ENCODE measurements at places on chromosomes 16 and 17.

- DNase-seq, result peak; percentile 45
Observed at GRCh38 chr17:9115214-9116191, 94.2 kb downstream of the NTN1 start.

GRCh38 chr17:73947966-73948355 lies 255.5 kb upstream of the RPL38 start:
- no peak for DNase-seq

DNA sequence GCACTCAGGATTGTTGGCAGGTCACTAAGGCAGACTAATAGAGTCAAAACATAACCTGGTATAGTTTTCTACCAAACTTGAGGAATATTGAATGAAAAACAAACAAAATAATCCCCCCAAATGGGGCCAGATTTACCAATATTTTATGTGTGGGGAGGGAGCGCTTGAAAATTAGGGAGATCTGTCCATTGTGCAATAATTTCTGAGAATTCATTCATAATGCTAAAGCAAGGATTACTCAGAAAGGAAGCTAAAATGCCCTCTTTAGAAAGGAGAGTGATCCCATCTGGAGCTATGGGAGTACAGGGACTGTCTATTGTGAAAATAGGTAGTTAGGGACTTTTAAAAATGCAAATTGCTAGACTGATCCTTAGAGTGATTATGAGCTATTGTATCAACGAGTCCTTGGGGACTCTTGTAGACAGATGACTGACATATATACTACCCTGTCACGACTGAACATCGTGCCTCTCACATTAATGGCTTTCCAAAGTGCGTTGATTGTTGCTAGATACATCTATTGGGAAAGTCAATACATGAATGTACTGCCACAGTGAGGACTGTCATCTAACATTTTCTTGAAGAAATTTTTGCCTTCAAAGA lies 193.6 kb downstream of the AATF start:
- DNase-seq, result no peak

DNA sequence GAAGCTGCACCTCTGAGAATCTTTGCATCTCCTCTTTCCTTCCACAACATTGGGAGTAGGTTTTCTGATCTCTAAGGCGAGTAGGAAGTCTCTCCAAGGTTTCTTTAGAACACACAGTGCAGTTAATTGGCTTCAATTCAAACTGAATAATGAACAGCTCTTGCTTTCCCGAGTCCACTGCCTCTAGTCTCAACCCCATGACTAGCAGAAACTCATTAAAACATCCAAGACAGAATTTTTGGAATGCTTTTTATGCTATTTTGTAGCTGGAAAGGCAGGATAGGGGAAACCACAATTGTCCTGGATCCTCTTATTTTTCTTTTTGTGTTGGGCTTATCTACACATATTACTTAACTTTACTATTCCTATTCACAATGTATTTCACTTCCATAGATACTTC lies 206.6 kb downstream of the CDH8 start:
- DNase-seq, result no peak

- DNase-seq, result no peak
Observed at GRCh38 chr16:57873218-57873617, 70.9 kb upstream of the KIFC3 start.

GRCh38 chr17:74749279-74750038 lies 1.0 kb downstream of the NHERF1 start:
- DNase-seq, result peak; percentile 43

- peak; percentile 62 for DNase-seq
Observed at GRCh38 chr17:64051153-64051552, 30.7 kb upstream of the ICAM2 start.

- DNase-seq, result no peak
Observed at GRCh38 chr17:1571341-1571704, 8.7 kb upstream of the PITPNA start.

GRCh38 chr16:85621698-85622428 lies 8.7 kb downstream of the GSE1 start:
- no peak for DNase-seq

- no peak for DNase-seq
Observed at GRCh38 chr16:9603316-9603715, 511.9 kb downstream of the HAPSTR1 start.

GRCh38 chr16:71916397-71916920 lies 21.1 kb downstream of the IST1 start:
- no peak for DNase-seq

- no peak for DNase-seq
Observed at GRCh38 chr16:23278031-23278430, 24.1 kb upstream of the SCNN1B start.

- DNase-seq, result no peak
Observed at GRCh38 chr16:52099382-52099781, 447.6 kb downstream of the TOX3 start.

DNA sequence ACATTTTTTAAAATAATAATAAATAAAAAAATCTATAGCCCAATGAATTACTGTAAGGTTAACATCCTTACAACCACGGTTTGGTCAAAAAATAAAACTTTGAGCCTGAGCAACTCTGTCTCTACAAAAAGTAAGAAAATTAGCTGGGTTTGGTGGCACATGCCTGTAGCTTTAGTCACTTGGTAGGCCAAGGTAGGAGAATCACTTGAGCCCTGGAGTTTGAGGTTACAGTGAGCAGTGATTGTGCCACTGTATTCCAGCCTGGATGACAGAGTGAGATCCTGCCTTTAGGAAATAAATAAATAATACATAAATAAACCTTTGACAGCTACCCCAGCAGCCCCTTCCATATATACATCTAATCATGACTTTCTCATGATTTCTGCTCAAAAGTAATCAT lies 26.9 kb upstream of the PHAF1 start:
- DNase-seq, result no peak

- peak; percentile 87 for DNase-seq
Observed at GRCh38 chr16:11233727-11234376, 22.2 kb downstream of the SOCS1 start.

GRCh38 chr16:84578538-84579126 lies 39.2 kb downstream of the COTL1 start:
- DNase-seq, result no peak

DNA sequence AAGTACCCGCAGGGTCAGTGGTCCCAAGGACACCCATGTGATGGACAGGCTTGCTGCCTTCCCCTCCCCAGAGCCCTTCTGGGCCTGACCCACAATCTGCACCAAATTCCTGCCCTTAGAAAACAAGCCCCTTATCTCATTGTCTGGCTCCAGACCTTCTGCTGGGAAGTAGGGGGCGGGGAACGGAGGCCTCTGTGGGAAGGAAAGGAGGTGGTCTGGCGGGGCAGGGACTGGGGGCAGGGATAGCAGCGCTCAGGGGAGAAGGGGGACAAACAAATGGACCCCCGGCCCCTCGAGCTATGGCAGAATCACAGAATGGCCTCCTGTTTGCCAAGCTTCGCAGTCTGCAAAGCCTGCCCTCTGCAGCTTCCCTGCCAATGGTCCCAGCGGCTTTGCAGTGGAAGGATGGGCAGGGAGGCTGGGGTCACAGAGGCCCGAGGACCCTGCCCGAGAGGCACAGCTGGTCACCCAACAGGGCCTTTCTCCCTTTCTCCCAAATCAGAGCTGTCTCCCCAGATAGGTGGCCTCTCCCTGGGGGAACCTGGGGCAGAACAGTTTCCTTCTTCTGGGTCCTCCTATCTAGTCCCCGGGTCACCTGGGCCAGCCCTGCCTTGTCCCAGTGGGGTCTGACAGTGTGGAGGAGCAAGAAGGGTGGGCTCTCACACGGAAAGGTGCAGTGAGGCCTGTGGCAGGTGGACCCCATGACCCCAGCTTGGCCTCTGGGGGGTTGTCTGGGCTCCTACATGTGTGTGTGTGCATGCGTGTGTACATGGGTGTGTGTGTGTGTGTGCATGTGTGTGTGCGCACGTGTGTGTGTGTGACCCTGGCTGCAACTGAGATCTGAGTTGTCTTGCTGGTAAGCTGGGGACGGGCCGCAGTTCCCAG lies 25.5 kb downstream of the TMEM235 start:
- DNase-seq, result no peak

DNA sequence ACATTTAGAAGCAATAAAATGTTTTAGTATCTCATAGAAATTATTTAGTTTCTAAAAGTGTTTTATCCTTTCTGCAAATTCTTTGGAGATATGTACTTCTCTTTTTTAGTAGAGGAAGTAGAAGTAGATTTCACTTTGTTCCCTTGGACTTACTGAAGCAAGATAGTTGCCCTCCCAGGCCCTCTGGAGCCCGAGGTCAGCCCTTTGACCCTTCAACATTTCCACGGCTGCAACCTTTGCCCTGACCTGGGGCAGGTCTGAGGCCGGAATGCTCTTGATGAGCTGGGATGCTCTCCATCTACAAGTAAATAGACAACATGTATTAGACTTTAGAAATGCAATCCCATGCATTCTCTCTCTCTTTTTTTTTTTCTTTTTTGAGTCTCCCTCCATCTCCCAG lies 167.5 kb downstream of the CDK5R1 start:
- DNase-seq, result no peak

DNA sequence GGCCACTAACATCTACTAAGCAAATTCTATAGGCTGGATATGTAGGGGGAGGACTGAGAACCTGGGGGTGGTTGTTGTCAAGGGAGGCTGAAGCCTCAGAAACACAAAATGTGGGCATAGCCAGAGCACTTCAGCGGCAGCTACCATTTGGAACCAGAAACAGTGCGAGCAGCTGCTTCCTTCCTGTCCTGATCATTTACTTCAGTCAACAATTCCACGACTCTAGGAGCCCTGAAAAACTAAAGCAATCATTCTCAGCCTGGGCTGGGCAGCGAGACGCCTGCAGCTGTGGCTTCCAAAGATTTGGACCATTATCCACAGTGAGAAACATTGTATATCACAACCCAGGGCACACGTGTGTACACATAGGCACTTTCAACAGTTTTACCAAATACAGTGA lies 93.9 kb upstream of the WSCD1 start:
- no peak for DNase-seq

- DNase-seq, result no peak
Observed at GRCh38 chr17:70775679-70776078, 606.3 kb downstream of the KCNJ2 start.

DNA sequence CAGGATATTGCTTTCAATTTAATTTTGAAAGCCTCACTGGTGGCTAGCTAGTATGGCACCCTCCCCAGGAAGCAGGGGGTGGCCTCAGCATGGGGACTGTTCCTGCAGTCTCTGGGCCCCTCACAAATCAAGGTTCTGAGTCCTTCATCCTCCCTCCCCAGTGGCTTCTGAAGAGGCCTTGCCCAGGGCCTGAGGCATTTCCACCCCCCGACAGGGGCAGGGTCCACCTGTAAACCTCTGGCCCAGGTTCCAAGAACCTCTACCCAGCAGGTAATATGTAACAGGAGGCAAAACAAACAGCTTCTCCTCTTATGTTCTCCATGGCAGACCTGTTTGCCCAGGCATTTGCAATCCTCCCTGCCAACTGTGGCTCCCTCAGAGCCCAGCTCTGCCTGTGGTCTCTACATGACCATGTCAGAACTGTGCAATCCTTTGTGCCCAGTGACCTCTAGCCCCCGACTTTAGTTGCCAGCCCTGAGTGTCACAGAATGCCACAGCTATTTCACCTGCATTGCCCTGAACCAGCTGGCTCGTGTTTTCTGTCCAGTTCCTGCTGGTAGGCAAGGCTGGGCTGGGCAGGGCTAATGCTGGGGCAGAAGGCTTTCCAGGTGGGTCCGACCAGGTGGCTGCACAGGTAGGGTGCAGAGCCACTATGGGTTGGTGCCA lies 14.3 kb downstream of the ACSF2 start:
- no peak for DNase-seq

- no peak for DNase-seq
Observed at GRCh38 chr16:53988136-53988535, 284.2 kb downstream of the FTO start.

Measured in activated CD4-positive, alpha-beta T cell treated with anti-CD3 and anti-CD28 coated beads, Interleukin-2, Interleukin-4, amounts not matched to agents 100 ng/mL and 50 ng/mL, durations not matched to agents 16 hours and 8 hours (primary cell).